NK-92 treated with Interleukin-12 subunit alpha and Interleukin-12 subunit beta, amount 100 ng/mL, for 24 hours (cell line): ENCODE measurements at places on chromosomes 2 and 18.
A peak's percentile ranks its signal among the peaks of the same experiment; 100 is the strongest.

DNA sequence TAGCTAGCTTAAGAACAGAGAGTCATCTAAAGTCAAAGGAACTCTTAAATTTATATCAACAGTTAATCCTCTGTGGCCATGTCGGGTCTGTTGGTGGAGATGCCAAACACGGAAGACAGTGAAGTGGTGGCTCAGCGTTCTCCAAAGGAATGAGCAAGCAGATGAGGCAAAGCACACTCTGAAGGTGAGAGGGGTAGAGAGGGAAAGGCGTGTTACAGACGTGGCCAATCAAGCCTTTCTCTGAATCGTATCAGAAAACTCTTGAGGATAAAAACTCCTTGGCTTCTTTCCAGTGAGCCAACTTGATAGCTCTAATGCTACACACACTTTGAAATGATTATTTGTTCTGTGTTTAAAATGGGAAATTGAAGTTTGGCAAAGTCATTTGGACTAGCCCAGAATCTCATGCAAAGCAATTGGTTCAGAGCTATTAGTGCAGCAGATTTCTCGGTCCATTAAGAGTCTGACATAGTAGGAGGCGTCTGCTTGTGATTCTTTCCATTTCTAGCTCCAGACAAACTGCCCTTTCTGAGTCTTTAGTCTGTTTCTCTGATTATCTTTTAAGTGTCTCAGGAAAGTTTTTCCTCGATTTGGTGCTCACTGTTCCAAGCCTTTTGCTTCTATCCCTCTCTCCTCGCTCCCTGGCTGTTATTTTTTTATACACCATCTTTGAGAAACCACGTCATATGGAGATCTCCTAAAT is 57.5 kb upstream of the CPO start:
- DNase-seq: no peak

- DNase-seq: no peak
Observed at GRCh38 chr2:122003196-122003940, 247.9 kb downstream of the TSN start.

- no peak for DNase-seq
Observed at GRCh38 chr2:229376866-229377265, 105.8 kb upstream of the PID1 start.

DNA sequence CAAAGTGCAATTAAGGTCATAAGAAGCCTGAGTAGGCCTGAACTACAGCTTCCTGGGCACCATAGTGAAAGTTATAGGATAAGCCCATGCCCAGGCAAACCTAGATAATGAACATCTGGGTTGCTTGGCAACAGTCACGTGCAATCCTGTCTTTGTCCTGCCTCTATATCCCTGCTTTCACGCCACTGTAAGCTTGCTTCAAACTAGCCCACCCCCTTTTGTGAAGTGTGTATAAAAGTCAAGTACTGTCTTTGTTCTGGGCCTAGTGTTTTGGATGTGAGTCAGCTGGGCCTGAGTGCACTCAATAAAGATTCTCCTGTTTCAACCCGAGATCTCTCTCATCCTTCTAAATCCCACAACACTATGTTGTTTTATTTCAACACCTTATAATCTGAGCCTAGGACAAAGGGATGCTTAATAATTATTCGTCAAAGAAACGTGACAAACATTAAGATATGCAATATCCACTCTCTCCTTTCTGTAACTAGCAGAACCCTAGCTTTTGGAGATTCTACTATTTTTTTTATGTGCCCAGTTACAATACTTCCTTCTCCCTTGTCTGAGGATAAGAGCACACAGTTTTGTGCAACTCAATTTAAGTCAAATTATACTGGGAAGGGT is 927.8 kb downstream of the SUCLG1 start:
- DNase-seq: no peak

- peak; percentile 7 for DNase-seq
Observed at GRCh38 chr2:159755788-159756187, 42.2 kb downstream of the CD302 start.

DNA sequence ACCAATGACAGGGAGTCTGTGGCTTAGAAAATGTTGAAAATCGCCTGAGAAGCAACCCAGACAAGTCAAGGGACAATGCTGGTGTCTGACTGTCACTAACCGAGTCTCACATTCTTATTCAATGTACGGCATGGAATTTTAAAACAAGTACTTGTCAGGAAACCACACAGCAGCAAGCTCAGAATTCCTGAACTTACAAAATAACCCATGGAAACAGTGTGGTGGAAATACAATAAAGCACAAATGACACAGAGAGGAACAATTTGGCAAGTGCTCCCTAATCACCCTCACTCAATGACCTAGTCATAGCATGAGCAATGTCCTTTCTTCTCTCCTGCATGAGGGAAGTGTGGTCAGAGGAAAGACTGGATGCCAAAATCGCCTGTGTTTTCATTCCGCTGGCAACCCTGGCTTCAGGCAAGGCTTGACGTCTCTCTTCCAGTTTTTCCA is 154.0 kb downstream of the SATB2 start:
- no peak for DNase-seq

DNA sequence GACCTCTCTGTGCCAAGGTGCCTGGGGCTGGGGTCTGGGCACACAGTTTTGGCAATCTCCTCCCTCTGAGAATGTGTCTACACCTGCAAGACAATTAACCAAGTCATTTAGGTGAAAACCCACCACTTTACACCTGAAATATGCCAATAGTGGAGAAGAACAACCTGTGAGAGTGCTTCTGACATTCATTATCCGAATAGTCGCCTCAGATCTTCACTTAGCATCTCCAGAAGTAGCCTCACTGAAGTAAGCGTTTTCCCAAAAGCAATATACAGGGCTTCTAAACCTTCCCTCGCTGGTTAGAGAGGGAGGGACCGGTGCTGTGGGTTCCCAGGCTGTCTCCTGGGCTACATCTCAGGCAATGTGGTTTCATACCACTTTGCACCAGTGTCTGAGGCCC is 173.5 kb downstream of the DDX1 start:
- DNase-seq: no peak

GRCh38 chr2:19797871-19798270 is 103.9 kb downstream of the TTC32 start:
- no peak for DNase-seq

GRCh38 chr18:32439802-32440201 is 30.9 kb downstream of the GAREM1 start:
- DNase-seq: no peak

GRCh38 chr2:232328516-232329460 is 49.8 kb upstream of the ALPP start:
- DNase-seq: no peak

DNA sequence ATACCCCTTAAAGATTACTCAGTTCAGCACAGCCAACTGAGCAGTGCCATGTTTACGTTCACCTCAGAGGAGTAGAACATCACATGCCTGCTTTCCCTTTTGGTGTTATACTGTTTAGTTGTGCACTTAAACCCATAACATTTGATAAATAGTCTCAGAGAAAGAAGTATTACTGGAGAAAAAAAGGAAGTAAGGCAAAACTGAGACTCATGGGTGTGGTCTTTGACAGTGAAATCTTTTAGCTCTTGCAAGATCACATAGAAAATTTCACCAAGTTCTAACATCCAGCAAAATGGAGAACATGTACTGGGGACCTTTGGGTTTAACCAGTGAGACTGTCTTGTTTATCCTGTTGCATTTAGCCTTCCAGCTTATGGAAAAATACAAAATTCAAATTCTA is 5.6 kb downstream of the TANK start:
- DNase-seq: no peak

GRCh38 chr2:194616334-194616733 is 1040.7 kb upstream of the SLC39A10 start:
- no peak for DNase-seq

- no peak for DNase-seq
Observed at GRCh38 chr2:182973441-182974352, 64.6 kb downstream of the NCKAP1 start.

DNA sequence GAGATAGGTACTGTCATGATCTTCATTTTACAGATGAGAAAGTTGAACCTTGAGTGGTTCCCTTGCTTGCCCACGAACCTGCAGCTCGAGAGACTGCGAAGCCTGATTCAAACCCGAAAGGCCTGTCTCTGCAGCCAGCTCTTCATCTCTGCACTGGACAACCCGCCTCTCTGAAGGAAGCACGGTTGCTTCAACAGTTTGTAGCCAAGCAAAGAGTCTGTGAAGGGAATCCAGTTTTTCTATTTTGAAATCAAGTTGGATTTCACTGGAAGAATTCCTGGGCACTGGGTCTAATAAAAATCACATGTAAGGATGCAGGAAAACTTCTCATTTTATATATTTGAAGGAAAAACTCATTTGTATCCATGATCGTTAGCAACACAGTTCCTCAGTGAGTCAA is 21.3 kb upstream of the ICOS start:
- DNase-seq: no peak

- no peak for DNase-seq
Observed at GRCh38 chr2:242075696-242076095, 206.2 kb downstream of the RTP5 start.

DNA sequence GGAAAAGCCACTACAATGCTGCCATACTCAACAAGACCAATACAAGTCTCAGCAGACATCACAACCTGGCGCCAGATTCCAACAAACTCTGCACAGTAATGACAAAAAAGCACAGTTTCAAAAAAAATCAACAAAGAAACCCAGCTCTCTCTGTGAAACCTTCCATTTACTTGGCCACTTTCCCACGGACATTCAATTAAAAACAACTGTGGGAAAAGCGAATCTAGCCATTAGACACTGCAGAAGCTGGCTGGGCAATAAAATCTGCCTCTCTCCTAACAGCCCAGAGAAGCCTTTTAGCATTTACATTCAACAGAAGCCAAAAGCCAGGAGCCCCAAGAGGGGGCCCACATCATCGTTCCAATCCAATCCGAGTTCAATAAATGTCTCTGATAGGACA is 128.9 kb downstream of the HDAC4 start:
- DNase-seq: no peak

- DNase-seq: no peak
Observed at GRCh38 chr18:13539843-13540476, 186.4 kb downstream of the FAM210A start.

DNA sequence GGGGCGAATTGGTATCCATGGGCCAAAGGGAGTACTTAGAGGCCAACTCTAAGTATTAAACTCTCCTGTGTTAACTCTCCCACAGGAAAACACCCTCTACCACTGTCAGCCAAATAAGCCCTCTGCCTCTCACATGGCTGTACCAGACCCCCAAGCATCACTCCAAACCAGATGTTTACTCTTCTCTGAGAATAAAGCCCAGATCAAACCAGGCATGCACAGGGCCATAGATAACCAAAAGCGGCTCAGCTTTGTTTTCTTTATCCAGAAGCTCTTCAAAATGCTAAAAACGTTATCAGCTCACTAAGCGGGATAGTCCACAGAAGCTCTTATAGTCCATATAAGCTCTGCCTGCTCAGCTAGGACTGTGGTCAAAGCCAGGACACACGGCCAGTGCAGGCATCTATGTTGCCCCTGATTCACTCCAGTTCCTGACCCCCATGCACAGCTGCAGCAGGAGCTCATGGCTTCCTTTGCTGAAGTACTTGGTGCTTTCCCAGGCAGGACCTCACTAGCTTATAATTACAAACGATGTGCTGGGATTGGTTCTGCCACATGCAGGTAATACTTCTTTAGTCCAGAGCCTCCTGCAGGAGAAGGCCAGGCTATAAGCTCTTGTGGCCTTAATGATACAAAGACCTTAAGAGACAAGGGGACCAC is 21.0 kb upstream of the SEMA4C start:
- no peak for DNase-seq

DNA sequence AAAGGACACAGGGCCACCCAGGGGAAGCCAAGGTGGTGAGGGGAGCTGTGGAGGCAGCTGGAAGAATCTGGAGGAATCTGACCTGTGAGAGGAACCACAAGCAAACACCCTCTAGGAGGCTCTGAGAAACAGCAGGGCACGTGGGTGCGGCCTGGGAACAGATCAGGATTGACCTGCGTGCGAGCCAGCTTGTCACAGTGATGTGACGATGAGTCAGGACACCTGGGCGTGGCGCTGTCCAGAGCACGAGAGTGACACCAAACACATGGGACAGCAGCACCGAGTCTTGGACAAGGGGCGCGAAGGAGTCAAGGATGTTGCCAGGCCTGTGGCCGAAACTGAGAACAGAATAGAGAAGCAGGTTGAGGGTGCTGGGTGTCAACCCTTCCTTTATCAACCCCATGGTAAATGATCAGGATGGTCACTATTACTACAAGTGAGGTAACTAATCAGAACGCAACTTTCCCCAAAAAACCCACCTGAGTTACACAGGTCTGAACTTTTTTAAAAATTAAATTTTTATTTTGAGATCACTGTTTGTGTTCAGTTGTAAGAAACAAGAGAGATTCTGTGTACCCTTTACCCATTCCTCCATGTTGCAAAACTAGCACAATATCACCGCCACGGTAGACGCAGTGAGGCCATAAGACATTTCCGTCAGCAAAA is 637 bp upstream of the SFT2D3 start:
- DNase-seq: no peak

DNA sequence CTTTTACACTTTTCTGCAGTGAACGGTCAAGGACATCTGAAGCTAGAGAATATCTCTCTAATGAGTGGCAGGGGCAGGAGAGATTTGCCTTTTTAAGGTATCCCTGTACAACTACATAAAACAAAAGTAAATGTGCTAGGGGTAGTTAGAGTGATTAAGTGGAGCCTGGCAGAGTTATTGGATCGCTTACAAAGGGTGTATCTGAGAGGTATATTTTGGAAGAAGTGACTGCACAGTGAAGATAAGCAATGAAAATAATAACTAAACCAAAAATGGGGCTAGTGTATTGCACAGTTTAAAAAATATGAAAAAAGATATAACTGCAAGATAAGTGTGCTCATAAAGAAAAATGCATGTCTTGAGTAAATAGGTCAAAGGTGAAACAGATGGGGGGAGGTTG is 193.5 kb upstream of the EPC2 start:
- DNase-seq: no peak

GRCh38 chr18:79898952-79899608 is 52.4 kb downstream of the SLC66A2 start:
- no peak for DNase-seq

DNA sequence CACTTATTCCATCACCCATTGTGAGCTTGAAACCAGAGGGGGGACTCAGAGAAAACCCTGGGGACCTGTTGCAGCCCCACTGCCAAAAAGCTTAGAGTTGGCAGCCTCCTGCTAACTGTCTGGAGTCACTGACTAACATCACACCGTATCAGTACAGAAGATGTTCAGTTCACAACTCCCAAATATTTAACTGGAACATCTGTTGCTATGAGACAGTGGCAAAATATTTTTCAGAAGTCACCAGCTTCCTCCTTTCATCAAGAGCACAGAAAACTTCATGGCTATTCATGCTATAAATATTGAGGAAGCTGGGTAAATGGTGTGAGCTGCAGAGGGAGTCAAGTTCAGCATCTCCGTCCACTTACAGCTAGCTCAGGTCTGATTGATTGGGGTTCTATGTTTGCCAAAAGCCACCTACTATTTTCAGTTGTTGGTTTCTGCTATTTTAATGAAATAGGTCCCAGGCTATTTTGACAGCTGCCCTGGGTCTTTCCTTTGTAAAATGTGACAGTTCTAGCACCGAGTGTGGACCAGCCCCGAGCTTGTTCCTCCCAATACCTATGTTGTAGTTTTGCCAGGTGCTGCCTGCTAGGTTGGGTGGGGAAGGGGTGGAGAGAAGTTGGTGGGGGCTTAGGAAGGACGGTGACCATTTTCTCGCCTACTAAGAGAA is 9.8 kb downstream of the TUBB6 start:
- no peak for DNase-seq
